ENCODE measurements at places on chromosomes 5 and 9.

DNA sequence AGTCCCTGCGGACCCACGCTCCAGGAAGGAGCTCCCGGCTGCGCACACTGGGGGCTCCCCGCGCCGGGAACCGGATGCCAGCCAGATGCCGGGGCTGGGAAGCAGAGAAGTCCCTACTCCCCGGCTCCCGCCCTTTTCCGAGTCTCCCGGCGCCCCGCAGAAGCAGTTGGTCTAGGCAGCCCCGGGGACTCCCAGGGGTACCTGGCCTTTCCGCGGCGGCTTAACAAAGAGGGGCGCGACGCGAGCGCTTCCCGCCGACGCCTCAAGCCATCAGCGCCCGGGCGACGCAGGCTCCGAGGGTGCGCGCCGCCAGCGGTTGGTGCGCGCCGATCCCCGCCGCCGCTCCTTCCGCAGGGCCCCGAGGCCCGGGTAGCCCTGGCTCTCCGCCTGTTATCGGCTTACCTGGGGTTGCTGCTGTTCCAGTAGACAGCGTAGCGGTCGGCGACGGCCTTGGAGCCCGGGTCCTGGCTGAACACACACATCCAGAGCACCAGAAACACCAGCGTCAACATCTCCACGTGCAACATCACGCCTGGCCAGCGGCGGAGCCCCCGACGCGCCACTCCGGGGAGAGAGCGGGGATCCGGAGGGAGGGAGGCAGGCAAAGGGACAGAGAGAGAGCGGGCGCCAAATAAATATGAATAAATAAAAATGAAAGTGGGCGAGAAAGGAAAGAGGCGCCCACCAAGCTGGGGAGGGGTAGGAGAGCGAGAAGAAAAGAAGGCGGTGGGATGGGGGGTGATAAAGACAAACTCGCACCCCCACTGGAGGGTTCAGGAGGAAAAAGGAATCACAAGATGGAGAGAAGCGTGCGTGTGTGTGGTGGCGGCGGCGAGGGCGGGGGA is 428 bp downstream of the EFNA5 start:
- no peak for DNase-seq

DNA sequence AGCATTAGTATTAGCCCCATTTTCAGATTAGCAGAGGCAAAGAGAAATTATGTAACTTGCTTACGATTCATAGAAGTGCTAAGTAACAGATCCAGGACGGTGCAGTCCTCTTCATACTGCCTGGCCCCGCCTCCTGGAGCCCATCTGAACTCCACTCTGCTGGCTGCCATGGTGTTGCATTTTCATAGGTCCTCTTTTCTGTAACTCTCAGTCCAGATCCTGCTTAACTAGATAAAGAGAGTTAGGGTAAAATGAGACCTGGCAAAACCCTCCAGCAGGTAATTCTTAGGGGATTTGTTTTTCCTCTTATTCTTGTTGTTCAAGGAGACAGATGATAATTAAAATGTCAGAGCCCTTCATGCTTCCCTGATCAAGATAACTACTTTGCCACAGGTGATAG is 135.1 kb upstream of the EFNA5 start:
- no peak for DNase-seq

- no peak for DNase-seq
These were observed 97.6 kb downstream of the BASP1 start for GRCh38 chr5:17314907-17315471.

GRCh38 chr9:135487281-135488012 is 7.9 kb downstream of the PPP1R26 start:
- no peak for DNase-seq

All from stimulated activated CD4-positive, alpha-beta T cell treated with anti-CD3 and anti-CD28 coated beads, Interleukin-1b, Interleukin-23, amount 100 ng/mL, for 1 hour (primary cell).